ENCODE measurements at places on chromosomes 7 and 10.

DNA sequence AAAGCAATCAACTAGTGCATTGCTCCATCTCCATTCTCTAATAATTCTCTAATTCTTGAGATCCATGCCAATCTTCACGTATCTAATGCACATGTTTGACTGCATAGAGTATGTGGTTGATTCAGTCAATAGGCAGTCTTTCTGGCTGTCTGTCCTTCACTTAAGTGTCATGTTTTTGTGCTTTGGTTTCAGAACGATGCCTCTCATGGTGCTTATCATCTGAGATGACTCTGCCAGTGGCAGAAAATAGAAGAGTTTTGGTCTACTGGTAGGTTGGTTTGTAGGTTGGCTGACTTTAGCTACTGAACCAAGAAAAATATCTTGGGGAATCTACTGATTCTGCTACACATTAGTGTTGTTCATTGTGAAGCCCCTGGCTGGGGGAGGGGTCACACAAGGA lies 364.2 kb downstream of the SFMBT2 start:
- DNase-seq, result no peak

GRCh38 chr7:77425101-77426051 lies 9.2 kb upstream of the GSAP start:
- DNase-seq, result peak; percentile 68

- no peak for DNase-seq
These were observed 320.9 kb upstream of the AUTS2 start for GRCh38 chr7:69277366-69277765.

DNA sequence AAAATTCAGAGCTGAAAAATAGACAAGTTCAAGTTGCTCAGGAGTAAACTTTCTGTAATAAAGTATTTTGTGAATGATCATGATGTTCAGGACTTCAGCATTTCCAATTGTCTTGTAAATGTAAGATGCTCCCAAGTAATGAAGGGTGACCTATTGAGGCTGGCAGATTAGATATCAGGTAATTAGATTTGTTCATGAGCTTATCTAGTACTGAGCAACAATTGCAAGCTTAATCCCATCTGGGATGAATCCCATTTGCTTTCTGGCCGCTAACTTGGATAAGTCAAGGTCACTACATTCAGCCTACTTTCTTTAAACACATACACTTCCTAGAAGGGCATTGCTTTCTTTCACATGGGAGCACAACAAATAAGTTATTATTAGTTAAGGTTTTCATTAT lies 82.4 kb upstream of the ITGB1 start:
- no peak for DNase-seq

- DNase-seq, result no peak
These were observed 72.8 kb downstream of the CARD11 start for GRCh38 chr7:2970861-2971260.

- no peak for DNase-seq
These were observed 20.2 kb upstream of the OR2A5 start for GRCh38 chr7:144028547-144028946.

DNA sequence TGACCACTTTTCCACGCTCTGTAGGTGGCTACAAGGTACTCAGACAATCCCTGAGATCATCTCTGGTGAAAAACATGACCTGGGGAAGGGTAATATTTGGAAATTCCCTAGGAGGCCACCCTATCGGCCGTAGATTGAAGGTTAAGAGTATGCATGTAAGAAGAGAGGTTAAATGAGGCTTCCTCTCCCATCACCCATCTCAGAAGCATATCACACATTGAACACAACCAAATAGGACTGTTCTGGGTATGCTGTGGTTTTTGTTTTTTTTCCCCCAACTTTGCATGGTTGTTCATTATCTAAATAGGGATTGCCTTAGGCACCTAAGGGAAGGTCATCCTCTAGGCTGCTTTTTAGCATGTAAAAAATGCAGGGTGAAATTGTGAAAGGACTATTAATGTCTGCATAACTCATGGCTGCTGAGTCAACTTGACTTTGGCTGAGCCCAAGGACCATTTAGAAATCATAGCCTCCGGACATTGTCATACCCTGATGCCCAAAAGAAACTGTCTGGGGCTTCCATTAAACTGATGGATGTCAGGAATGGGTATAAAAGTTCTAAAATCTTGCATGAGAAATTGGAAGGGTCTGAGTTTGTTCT lies 24.7 kb upstream of the ST8SIA6 start:
- no peak for DNase-seq

GRCh38 chr7:30584415-30584814 lies 10.3 kb upstream of the GARS1 start:
- DNase-seq, result no peak

GRCh38 chr10:55353414-55353813 lies 552.4 kb upstream of the PCDH15 start:
- no peak for DNase-seq

DNA sequence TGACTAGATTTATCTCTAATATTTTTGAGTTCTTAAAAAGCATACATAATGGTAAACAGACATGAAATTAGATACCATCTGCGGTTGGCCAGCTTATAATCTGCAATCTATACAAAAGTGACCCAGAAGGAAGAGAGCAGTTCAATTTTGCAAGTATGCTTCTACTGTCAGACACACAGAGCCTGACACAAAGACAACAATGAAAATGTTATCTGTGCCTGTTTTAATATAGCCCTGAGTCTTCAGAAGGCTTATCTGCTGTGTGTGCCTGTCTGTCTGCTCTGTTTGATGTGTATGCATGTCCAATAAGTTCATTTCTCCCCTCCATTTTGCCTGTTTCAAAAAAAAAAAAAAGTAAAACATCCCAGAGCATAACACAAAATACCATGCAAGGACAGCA lies 73.3 kb upstream of the FHIP2A start:
- no peak for DNase-seq

GRCh38 chr7:5755704-5756504 lies 25.6 kb downstream of the RNF216 start:
- DNase-seq, result no peak

DNA sequence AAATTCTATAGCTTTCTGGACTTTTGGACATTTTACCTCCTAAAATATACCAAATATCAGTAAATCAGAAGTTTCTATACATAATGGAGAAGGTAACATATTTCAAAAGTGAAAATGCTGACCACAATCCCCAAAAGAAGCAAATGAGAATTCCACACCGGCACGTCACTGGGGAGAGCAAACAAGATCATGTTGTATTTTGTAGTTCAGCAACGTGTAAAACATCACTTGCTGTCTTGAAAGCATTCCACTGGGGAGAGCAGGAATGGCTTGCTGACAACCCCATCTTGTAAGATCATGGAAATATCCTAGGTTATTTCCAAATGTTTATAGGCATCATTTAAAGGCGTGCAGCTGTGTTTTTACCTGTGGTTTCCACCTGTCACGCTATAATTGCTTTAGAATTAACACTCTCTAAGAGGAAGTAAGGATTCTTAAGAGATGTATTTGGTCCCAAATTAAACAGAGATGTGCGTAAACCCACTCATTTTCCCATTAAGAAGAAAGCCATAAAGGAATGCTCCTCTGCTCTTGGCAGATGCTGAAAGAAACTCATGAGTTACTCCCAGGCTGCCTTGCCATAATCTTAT lies 397.1 kb upstream of the POT1 start:
- DNase-seq, result no peak

GRCh38 chr10:114665406-114665805 lies 7.3 kb upstream of the ABLIM1 start:
- DNase-seq, result peak; percentile 85

DNA sequence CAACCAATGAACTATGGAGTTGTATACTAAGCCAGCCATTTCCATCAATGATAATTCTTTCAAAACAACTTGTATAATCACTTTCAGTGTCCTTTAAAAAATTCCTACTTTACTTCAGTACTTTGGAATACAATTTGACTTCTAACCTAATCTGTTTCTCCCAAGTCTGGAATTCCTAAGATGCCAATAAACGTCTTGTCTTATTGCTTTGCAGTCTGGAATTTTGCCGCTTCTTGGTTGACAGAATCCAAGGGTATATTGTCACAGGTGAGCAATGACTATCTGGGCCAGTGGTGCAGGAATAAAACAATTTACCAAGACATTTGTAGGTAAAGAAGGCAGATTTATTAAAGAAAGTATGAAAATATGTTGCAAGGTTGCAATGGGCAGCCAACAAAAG lies 21.8 kb downstream of the RP9 start:
- no peak for DNase-seq

- no peak for DNase-seq
These were observed 161.1 kb downstream of the FANK1 start for GRCh38 chr10:126057494-126057893.

DNA sequence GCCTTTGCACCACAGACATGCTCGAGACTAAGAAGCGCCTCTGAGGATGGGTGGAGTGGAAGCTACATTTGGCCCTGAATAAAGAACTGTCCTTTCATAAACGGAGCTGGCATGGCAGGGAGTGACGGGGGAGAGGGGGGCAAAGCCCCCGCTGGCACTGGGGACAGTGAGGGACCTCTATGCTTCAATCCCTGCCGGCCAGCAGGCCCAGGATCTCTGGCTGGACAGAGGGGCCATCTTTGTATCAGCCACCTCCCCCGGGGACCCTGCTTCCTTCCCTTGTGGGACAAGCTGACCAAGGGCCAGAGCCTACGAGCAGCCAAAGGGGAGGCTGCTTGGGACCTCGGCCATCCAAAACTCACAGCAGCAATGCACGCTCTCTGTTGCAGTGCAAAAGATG lies 28.2 kb upstream of the ECHDC3 start:
- no peak for DNase-seq

DNA sequence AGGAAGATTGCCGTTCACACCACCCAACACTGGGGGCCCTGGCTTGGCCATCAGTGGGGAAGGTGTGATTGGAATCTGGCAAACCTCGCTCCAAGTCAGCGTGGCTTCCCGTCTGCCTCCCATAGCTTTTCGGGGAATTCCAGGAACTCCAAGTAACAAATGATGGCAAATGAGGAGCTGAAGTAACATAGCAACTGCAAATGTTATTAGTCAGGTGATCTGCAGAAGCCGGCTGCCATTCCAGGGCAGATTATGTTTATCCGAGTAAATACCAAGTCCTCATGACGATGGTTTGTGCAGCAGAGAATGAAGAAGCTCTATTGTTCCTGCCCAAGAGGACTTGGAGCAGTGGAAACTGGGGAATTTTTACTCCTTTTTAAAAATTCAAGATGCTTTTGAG lies 270.5 kb upstream of the PODXL start:
- no peak for DNase-seq

GRCh38 chr10:71582019-71582418 lies 137.6 kb downstream of the C10orf105 start:
- DNase-seq, result no peak

DNA sequence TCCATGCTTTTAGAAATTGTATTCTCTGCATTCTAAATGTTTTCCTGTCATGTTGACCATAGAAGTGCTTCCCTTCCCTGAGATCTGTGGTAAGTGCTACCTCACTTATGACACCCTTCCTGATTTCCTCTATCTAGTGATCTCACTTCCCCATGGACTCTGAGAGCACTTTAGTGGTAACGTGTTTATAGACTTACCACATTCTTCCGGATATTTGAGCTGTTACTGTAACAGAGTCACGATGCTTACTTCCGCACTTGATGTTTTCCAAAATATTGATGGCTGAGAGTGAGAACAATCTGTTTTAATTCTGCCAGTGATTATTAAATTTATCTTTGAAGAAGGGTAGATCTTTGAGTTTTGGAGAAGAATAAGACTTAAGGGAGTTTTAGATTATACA lies 60.1 kb upstream of the NAMPT start:
- no peak for DNase-seq

GRCh38 chr7:36982766-36983165 lies 258.5 kb upstream of the AOAH start:
- DNase-seq, result no peak

- DNase-seq, result no peak
These were observed 249.9 kb upstream of the PLXNA4 start for GRCh38 chr7:132825932-132826835.

- no peak for DNase-seq
These were observed 8.8 kb upstream of the INTS1 start for GRCh38 chr7:1512781-1513656.

DNA sequence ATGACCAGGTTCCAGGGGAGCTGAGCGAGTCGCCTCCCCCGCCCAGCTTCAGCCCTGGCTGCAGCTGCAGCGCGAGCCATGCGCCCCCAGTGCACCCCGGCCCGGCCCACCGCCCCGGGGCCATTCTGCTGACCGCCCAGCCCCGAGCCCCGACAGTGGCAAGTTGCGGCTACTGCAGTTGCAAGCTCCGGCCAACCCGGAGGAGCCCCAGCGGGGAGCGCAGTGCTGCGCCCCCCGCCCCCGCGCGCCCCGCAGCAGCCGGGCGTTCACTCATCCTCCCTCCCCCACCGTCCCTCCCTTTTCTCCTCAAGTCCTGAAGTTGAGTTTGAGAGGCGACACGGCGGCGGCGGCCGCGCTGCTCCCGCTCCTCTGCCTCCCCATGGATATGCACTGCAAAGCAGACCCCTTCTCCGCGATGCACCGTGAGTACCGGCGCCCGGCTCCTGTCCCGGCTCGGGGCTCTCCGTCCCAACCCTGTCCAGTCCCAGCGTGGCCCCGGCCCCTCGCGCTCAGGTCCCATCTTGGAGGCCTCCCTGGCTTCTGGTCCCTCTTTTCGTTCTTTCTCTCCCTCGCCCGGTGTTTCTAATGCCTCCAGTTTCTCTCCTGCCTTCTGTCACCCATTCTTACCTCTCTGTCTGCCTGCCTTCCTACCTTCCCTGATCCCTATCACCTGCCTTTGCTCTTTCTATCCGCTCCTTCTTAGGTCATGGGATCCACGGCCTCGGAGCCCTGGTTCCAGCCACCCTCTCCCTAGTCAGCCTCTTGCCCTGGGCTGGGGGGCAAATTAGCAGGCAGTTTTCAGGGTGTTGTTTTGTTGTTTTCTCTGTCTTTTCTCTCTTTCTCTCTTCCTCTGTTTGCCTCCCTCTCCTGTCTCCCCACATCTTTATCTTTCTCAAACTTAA lies 751 bp downstream of the PAX2 start:
- DNase-seq, result no peak

GRCh38 chr7:120825576-120825975 lies 32.4 kb downstream of the TSPAN12 start:
- peak; percentile 30 for DNase-seq

- peak; percentile 47 for DNase-seq
These were observed 515 bp downstream of the FAM149B1 start for GRCh38 chr10:73168465-73168803.

All from HepG2 (cell line).